ENCODE measurements at places on chromosomes 12 and 14.

- no peak for DNase-seq
Observed at GRCh38 chr12:68447797-68448260, 115.7 kb upstream of the MDM1 start.

- DNase-seq: no peak
Observed at GRCh38 chr12:20024194-20024593, 344.1 kb upstream of the PDE3A start.

GRCh38 chr14:22878271-22879246 lies 4.5 kb upstream of the REM2 start:
- DNase-seq: peak; percentile 14

DNA sequence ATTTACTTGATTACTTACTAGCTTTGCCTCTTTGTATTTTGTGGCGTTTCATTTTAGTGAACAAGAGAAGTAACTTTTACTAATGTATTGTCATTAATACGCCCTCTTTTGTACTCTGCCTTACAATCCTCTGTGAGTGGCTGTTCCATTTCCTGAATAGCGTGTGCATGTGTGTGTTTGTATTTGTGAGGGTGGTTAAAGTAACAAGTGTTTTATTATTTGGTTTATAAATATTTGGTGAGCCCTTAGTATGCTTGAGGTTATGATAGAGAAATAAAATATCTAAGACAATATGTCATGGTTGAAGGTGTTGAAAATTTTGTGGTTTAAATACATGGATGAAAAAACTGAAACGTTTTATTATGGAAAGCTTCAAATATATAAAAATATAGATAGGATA lies 71.7 kb upstream of the REP15 start:
- no peak for DNase-seq

- DNase-seq: no peak
Observed at GRCh38 chr12:124369055-124369826, 74.3 kb downstream of the RFLNA start.

DNA sequence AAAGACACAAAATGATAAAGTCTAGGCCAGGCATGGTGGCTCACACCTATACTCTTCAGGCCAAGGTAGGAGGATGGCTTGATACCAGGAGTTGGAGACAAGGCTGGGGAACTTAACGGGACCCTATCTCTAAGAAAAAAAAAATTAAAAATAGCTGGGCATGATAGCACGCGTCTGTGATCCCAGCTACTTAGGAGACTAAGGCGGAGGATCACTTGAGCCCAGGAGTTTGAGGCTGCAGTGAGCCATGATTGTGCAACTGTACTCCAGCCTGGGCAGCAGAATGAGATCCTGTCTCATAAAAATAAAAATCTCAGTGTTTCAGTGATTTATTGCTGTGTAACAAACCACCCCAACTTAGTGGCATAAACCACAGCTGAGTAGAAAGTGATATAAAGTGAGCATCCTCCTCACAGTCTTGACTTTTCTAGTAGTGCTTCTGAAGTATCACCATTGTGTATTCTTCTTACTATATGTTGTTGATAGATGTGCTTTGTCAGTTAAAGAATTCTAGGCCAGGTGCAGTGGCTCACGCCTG lies 10.6 kb upstream of the ATF1 start:
- DNase-seq: no peak

DNA sequence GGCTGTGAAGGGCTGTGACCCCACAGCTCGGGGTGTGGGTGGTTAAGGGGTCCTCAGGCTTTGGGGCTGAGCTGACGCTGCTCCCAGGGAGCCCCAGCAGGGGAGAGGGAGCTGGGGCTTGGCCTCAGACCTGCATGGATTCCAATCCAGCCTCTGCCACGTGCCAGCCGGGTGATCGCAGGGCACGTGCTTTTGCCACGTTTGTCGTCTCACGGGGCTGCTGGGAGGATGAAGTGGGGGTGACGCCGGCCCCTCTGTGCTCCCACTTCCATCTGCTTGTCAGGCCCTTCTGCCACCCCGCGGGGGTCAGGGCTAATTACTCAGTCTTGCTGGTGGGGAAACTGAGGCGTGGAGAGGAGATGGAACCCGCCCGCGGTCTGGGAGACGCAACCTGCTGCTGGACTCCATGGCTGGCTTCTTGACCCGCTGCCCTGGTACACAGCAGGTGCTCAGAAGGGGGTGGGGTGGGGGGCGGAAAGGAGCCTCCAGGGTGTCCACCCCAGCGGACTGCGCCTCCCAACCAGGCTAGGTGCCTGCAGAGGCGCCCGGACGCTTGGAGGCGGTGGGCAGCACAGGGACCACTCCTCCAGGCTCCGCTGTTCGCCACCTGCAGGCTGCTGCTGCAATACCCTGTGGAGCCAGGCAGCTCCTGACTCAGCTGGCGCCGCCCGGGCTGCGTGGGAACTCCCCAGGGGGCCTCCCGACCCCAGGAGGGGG lies 36.4 kb upstream of the PRIMA1 start:
- peak; percentile 74 for DNase-seq

GRCh38 chr14:63727231-63727735 lies 582 bp downstream of the SGPP1 start:
- DNase-seq: peak; percentile 84

GRCh38 chr12:64757771-64758170 lies 1.4 kb downstream of the GNS start:
- DNase-seq: no peak

DNA sequence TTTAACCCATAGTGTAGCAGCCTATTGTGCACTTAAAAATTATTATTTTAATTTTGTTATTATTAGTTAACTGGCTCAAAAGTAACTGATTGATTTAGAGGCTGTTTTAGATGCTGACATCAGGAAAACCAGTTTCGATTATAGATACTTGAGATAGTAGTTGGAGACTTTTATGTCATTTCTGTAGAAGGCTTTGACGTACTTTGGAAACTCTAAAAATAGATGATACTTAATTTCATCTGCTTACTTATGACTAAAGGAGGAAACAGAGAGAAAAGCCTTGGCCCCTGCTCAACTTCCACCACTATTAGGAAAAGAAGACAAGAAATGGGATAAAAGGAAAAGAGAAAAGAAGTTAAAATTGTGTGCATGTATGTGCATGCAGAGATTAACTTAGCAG lies 219.3 kb upstream of the HMGA2 start:
- DNase-seq: no peak

DNA sequence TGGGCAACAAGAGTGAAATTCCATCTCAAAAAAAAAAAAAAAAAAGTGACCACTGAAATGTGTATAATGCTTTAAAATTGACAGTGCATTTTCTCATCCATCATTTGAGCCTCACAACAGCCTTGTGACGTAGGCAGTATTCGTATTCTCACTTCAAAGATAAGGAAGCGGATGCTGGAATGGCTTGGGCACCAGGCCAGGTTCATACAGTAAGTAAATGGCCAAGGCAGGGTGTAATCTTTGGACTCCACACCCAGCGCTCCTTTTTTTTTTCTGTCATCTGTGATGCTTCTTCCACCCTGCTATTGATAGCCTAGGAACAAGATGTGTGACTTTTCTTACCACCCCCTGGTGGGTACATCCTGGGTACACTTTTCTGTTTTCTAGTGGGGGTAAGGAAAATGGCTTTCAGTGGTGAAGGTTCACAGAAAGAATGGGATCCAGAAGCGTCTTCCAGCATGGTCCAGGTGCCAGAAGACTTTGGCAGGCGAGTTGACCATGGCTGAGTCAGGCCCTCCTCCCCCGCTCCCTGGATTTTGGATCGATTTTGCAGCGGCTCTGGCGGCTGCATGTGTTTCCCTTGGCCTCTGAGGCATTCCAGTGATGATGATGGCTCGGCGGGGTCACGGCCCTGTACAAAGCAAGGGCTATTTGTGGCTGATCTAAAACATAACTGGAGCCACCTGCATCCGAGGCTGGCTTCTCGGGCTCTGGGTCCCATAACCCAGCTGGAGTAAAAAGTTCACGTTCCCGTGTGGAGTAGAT lies 110.6 kb downstream of the CACNA1C start:
- DNase-seq: no peak

DNA sequence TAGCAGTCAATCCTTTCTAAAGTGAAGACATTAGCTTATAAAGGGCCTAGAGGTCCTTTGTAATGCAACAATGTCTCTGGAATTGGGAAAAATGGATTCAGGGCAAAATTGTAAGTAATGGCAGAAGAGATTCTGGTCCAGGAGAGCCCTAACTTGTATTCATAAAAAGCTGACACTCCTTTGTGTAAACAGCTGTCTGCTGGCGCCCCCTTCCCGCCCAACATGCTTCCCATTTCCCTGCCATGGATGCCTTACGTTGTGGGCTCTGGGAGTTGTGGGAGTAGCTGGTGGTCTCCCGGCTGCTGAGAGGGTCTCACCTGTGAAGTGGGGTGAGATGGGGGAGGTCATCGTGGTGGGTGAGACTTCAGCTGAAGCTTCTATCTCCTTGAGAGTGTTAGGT lies 2.3 kb downstream of the ACRBP start:
- peak; percentile 80 for DNase-seq

DNA sequence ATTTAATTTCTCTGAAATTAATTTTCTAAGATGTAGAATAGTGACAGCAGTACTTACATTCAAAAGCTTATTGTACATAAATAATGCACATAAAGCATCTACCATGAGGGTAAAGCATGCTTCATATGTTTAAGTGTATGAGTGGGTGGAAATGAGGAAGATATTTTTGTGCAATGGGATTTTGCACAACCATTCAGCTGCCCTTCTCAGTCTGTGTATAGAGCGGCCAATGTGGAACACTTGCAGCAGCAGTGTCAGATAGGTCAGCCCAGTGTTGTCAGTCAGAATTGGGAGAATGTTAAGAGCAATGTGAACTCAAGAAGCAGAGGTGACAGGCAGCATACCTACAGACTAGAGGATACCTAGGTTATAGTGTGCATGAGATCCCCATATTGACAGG lies 72.5 kb upstream of the ATP2B1 start:
- no peak for DNase-seq

DNA sequence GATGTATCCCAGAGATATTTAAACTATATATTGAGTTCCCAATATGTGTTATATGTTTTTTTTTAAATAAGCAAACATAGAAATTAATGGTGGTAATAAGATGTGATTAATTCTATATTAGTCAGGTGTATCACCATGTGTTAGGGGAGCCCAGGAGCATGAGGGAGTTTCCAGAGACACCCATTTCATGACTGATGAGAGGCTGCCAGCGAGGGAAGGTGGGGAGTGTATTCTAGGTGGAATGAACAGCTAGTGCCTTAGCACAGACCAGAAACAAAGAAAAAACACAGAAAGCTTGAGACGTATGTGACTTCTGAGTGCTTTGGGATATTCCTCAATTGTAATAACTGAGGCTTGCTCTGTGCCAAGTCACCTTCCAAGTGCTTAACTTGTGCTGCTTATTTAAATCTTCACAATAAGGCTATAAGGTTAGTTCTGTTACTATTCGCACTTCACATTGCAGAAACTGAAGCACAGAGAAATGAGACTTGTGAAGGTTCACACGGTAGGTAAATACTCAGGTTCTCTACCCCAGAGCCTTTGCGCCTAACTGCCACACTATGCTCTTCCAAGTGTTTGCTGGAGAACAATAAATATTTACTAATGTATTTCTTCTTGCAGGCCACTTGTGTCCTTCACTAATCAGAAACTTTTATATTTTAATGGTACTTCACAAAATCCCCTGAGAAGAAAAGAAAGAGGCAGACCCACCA lies 17.9 kb upstream of the MGP start:
- no peak for DNase-seq

DNA sequence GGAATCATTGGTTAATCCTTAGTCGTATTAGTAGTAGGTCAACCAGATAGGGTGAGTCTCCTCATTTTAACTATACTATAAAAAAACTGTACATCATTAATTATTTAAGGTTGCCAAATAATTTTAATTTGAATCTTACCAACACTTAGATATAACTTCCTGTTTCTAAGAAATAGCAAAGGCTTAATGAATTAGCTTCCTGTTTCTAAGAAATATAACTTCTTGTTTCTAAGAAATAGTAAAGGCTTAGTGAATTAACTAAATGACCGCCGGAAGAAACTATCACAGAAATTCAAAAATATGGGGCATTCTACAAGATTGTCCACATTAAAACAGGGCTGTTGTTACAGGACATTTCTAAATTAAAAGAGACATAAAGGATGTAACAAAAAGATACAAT lies 392.9 kb upstream of the FOXG1 start:
- no peak for DNase-seq

DNA sequence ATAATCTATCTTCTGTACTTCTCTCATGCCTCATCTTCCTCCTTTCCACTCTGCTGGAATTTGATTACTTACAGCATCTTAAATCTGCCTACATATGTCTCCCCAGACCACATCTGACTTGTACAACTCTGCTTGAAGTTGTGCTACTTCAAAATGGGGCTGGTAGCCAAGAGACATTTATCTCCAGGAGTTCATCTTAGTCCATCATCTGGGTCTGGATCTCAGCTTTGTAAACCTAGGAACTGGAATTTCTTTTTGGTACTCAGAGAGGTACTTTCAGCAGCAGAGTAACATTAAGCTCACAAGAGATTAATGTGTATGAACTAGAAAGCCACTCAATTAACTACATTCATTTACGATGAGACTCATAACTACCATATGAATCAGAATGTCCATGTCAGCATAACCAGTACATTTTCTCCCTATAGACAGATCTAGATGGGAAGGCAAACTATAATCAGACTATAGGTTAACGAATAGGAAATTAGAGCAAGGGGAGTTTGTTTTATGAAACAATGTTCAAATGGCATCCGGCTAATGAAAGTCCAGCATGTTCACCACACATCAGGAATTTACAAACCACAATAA lies 178.8 kb downstream of the CEP128 start:
- no peak for DNase-seq

DNA sequence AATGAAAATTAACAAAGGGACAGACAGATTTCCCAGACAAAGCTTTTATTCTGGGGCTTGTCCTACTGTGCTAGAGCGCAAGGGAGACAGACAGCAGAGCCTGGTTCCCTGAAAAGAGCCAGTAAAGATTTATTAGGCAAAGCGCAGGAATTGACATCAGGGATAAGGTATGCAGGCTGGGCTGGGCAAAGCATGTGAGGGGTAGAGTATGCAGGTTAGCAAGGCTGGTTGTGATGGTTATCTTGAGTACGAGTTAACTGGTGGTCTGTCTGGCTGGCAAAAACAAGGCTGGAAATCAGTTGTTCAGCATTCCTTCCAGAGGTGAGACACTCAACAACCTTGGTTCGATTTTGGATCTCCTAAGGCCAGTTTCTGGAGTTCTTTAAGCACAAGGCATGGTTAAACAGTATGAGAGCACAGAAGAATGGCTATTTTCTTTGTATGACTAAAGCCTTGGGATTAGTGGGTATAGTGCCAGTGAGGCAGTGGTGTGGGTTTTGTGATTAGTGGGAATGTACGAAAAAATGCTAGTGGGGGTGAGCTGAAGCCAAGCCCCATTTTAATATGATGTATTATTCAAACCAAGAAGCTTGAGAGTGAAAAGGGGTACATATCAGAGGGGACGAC lies 30.9 kb downstream of the BTBD7 start:
- no peak for DNase-seq

DNA sequence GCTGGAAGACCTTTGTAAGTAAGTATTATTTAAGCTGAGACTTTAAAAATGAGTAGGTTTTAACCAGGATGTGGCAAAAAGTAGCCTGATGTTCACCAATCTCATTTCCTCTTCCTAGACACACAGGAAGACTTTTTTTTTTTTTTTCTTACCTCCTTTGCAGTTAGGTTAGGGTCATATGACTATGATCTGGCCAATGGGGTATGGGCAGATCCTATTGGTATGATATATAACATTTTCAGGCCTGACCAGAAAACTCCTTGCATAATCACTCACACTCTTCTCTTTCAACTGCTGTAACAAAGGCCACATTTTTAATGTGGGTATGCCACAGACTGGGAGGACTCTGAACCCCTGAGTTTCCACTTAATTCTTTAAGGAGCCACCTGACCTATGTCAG lies 2.7 kb upstream of the RPS6KA5 start:
- no peak for DNase-seq

- peak; percentile 39 for DNase-seq
Observed at GRCh38 chr14:97299661-97300060, 502.5 kb downstream of the VRK1 start.

Measured in H7 (cell line).